Hematopoietic multipotent progenitor cell treated with erythropoietin and hydrocortisone succinate and interleukin-3 and kit ligand, for 15 days (in vitro differentiated cells): ENCODE measurements at places on chromosomes 5 and 9.

DNA sequence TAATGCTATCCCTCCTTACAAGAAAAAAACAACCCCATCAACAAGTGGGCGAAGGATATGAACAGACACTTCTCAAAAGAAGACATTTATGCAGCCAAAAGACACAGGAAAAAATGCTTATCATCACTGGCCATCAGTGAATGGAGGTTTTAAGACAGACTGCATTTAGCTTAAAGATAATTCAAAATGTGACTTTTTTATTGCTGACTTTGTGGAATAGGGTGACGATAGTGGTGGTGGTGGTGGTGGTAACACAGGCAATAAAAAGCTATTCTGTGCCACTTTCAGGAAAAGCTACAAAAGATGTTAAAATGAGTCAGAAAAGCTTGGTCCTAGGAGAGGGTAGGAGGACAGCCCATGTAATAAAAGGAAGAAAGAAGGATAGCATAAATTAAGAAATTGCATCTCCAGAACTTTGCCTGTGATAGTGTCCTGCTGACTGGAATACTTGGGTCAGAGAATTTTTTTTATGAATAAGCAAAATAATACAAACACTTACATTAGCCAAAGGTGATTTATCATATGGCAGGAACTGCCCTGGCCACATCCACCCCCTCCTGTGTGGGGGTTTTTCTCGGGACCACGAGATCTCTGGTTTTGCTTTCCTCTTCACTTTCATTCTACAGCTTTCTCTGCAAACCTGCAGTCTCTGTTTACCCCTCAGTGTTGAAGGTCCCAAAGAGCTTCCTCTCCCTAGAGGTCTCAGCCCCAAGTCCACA, 186.7 kb downstream of the DRD1 start:
- no peak for DNase-seq

DNA sequence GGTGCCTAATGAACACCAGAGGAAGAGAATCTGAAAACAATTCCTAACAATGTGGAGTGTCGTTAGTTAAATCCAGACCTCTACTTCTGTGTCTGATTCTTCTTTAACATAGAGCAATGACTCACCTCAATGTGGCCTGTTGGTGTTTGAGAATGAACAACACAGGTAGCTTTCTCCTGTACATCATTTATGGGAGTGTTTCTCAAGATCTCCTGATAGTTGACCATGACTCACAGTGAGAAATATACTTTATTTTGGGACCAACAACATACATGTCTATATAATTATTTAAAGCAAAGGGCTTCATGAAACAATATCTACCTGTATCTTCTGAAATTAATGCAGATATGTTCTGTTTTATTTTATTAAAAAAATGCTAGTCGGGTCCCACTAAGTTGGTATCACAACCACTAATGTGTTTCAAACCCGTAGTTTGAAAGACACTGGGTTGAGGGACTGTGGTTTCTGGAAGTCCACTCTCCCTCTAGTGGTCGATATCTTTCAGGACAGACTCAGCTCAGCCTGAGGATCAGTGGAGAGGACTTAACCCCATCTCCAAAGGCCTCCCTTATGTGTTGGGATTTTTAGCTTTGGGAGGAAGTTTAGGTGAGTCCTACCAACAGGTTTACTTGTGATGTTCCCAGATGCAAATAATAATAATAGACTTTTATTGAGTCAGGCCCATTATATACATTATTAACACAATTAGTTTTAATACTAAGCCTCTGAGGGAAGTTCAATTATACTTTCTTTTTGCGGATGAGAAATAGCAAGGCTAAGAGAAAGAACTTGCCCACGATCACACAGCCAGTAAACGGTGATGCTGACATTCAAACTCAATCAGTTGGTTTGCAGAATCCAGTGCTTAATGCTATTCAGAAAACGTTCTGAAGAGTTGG, 70.0 kb upstream of the KLF9 start:
- DNase-seq = peak; percentile 85

DNA sequence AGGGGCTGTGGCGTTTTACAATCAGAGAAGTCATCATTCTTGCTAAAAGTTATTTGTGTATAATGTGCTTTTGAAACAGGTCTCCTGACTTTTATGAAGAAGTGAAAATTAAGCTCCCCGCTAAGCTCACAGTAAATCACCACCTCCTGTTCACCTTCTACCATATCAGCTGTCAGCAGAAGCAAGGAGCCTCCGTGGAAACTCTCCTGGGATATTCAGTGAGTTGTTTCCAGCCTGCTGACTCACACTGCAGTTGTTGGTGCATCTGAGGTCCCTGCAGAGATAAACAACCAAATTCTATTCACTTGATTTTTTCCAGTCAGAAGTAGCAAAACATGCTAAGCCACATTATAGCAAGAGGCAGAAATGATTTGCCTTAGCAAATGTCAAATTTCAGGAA, 156.7 kb downstream of the DOCK8 start:
- DNase-seq = no peak

DNA sequence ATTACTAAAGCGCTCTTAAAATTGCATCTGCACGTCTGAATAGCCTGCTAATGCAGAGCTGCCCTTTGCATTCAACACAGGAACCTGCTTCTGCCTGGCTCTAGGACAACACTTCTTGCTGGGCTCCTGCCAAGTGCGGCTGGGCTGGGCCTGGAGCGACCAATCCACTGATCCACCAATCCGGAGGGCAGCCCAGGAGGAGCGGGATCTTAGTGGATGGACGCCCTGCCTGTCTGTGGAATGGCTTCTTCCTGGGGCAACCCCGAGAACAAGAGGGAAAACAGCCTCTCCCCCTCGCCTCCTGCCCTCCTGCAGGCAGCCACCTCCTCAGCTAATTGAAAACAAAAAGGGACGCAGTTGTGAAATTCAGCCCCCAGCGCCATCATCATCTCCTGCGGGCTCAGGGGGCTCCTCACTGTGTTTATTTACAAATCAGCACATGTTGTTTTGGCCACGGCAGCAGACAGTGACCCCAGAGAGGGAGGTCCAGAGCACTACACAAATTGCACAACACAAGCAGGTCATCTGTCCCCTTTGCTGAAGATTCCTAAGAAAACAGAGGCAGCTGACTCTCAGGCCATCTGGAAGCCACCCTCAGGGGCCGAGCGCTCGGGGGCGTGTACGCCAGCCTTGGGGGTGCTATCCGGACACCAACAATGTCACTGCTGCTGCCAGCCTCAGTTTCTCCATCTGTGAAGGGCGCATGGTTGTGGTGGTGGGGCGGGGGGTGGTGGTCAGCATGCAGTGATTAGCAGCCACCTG, 57.3 kb downstream of the GADD45G start:
- DNase-seq = peak; percentile 4

- no peak for DNase-seq
These were observed 44.8 kb downstream of the LIX1 start for GRCh38 chr5:97097326-97098230.

DNA sequence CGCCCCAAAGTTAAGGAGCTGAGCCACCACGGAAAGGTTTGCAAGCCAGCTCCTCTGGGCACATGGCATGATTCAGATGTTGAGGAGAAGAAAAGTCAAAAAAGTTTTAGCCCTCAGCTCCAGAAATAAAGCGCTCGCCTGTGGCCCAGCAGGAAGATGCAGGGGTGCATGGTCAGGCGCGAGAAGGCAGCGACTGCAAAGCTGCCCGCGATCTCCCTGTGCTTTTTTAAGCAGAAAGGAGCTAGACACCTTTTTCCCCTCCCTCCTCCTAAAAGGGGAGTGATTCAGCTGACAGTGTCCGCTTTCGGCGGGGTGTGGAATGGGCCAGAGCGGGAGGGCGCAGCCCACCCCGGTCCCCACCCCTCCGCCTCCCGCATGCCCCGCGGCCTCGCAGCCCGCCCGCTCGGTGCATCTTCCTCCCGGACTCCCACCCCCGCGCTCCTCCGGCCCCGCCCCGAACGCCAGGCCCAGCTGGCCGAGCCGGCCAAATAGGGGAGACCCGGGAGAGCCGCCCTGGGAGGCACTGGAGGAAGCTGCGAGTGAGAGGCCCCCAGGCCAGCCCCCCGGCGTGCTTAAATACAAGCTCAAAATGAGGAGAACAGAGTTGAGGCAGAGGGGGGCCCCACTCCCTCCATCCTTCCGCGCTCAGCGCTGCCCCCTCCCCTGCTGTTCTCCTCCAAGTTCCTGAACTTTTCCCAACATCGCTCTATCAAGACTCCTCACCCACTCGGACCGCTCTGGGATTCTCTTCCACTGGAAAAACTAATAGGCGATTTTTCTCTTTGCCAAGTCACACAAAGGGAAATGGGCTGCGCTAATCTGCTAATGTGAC, at the start of gene ADAMTS12:
TSS of gene ADAMTS12 (minus strand) at position 203 of the 832 bp plus-strand sequence. CDS start at position 69, 134 bp downstream.
- DNase-seq = no peak

- DNase-seq = no peak
These were observed 233.7 kb upstream of the ADAMTSL1 start for GRCh38 chr9:18240213-18240612.

GRCh38 chr5:167949435-167949834, 342.0 kb upstream of the WWC1 start:
- DNase-seq = no peak

DNA sequence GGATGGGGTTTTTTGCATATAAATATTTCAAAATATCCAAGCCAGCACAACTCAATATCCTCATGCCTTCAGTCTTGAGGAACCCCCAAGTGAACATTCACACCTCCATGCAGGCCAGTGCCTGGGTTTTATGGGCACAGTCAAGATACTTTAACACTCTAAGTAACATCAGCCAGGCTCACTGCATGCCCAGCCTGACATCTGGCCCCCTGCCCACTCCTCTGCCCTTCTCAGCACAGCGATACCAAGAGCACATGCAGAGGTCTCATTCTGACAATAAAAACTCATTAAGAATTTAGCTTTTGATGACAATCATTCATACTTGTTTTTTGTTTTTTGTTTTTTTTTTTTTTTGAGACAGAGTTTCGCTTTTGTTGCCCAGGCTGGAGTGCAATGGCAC, 250.0 kb downstream of the CWC27 start:
- DNase-seq = no peak

DNA sequence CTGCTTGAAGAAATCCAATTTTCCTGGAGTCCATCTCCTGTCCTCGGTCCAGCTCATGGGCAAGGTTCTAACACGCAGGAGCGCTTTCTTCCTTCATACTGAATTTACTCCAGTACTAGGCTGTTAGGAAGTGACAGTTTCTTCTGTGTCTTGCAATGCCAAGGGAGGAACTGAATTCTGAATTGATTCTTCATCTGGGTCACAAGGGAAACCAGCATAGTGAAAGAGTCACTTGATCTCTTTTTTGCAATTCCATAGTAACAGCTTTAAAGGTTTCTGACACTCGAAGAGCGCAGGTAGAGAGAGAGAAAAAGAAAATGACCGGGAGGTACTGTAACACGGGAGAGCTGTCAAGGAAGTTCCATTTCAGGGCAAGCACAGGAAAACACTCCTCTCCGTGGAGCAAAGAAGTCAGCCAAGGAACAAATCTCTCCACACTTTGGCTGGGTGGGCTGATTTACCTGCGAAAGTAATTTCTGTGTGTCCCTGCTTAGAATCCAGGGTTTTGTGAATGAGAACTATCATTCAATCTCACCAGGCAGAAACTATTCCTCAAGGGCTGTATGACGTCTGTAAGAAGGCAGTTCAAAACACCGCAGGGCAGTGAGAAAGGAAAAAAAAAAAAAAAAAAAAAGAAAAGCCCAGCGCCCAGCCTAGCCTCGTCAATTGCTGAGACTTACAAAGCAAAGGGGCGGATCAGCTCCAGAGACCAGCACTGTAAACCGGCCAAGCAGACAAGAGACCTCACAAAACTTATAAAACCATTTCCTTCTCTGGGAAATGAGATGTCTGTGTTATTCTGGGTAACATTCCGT, 617.8 kb downstream of the PDE4D start:
- no peak for DNase-seq

- no peak for DNase-seq
These were observed 19.8 kb upstream of the ITGA1 start for GRCh38 chr5:52767766-52768480.

GRCh38 chr9:98081477-98082219, 25.1 kb downstream of the NANS start:
- DNase-seq = no peak

- DNase-seq = no peak
These were observed 36.8 kb downstream of the LIX1 start for GRCh38 chr5:97105501-97106215.

DNA sequence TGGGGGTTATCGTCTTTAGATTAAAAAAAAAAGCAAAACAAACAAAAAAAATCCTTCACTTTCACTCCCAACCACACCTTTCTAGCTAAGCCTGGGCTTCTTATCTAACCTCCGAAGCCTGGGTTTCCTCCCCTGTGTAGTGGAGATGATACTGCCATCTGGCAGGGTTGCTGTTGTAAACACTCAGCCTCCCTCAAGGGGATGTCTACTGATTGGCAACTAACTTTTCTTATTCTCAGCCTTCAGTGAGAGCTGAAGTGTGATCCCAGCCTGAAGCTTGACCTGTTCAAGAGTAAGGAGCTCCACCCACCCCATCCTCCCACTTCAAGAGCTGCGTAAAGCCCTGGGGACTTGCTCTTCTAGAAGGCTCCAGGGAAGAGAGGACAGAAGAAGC, 21.5 kb upstream of the WWC1 start:
- no peak for DNase-seq

GRCh38 chr5:120613729-120614128, 149.6 kb downstream of the PRR16 start:
- DNase-seq = no peak

DNA sequence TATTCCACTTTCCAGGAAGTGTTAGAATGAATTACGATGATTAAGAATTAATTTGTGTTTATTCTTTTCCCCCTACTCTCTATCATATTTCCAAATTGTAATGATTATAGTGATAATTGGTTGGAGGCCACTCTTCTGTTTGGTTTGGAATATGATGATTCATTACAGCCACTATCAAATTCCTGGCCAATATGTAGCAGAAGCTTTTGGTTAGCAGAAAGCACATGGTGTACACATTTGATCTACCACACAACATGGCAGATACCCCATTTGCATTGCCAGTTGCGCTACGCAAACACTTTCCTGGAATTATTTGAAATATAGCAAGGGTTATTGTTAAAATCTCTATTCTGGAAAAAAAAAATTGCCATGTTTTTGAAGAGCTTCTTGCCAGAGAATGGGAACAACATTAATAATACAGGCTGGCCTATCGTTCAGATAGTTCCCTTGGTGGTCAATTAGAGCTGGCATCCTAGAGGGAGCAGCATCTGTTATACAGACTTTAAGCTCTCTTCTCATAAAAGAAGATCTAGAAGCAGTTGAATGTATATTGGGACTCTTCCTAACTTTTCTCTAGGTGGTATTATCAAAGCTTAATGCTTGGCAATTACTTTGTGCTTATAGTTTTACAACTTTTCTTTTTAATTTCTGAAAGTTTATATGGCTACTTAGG, 455.0 kb upstream of the ACTBL2 start:
- DNase-seq = no peak

GRCh38 chr5:83922699-83923098, 202.0 kb upstream of the HAPLN1 start:
- no peak for DNase-seq

GRCh38 chr5:96566833-96567587, 95.2 kb upstream of the CAST start:
- DNase-seq = no peak
